ENCODE measurements at places on chromosomes 3 and 15.

DNA sequence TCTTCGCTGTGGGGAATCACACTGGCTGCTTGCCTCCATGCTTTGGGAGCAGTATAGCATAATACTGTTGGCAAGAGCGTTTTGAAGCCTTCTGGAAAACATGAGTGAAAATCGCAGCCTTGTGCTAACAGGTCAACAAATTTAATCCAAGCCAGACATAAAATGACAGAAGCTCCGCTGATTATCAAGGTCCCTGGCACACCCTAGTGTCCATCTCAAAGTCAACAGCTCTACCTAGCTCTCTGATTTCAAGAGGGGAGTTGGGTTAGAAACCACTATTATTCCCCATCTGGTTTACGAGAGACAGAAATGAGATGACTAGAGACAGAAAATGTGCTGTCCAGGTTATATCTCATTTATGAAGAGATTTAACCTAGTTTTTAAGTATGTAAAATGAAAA lies 73.6 kb upstream of the MDFIC2 start:
- no peak for DNase-seq

- DNase-seq, result peak; percentile 81
These were observed 292.0 kb upstream of the SLCO3A1 start for GRCh38 chr15:91561371-91562100.

DNA sequence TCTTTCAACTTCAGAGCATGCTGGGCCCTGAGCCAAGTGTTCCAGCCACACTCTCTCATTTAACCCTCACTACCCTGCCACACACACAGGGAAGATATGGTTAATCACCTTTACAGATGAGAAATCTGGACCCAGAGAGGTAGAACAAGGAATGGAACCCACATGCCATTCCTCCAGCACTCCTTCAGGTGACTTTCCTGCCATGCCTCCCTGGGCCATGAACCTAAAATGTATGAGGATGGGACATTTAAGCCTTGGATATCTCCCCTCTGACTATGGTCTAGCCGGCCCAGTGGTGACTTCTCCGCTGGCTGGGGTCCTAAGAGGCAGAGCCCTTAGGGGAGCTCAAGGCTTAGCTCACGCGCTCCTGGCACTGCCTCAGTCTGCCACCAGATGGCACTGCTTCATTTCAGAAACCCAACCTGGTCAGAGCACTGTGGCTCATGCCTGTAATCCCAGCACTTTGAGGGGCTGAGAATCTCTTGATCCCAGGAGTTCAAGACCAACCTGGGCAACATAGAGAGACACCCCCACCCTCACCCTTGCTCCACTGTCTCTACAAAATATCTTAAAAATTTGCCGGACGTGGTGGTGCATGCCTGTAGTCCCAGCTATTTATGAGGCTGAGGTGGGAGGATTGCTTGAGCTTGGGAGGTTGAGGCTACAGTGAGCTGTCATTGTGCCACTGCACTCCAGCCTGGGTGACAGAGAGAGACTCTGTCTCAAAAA lies 2.2 kb upstream of the DCAF1 start:
- peak; percentile 42 for DNase-seq

DNA sequence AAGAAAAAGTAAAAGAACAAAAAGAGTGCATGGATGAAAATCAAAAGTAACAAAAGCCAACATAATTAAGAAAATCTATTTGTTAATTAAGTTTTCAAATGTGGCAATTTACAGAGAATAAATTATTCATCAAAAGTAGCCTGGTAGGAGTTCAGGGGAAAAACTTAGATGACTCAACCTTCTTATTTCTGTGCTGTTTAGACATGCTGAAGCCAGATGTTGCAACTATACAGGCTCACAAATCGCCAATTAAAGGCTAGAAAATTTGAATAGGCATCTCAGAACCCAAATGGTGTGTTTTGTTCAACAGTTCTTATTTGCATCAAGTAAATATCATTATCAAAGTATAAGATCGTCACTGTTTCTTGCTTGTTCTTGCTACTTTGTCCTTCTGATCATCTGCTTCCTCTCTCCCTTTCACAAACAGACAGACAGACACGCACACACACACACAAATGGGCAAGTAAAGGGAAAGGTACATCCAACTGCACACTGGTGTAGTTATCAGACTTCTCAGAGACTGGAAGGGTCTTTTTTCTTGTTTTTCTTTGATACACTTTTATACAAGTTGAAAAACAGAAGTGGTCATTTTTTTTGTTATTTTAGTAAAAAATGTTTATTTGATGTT lies 572.2 kb downstream of the MECOM start:
- DNase-seq, result peak; percentile 59

GRCh38 chr15:23035964-23036566 lies 3.3 kb downstream of the TUBGCP5 start:
- DNase-seq, result peak; percentile 60

DNA sequence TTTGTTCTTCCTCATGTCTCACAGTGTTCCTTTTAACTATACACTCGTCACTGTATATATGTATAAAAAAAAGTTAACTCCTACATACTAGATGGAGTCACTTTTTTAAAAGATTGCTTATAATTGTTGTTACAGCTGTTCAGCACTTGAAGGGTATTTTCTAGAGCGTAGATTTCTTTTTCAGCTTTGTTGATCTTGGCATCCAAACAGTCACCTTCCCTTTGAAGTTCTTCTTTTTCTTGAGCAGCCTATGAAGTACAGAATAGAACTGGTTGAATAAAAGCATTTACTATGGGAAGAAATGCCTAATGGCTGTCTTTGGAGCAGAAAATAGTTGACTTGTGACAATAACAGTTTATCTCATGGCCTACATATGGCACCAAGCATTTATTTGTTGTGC lies 17.8 kb downstream of the TTC14 start:
- no peak for DNase-seq

GRCh38 chr15:89932880-89933279 lies 20.1 kb upstream of the ARPIN start:
- DNase-seq, result no peak

DNA sequence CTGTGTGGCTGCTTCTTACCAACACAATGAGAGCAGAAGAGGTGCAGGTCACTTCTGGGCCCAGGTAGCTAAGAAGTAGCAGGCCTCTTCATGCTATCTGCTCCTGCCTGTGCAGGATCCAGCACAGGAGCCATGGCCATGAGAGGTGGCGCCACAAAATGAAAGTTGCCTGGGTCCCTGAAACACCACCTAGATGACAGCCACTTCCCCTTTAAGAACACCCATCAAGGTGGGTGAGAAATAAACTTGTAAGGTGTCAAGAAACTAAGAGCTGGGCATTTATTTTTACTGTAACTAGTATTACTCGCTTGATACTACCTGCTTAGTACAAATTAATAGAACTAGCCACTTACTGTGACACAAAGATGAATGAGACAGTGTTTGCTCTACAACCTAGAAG lies 484.6 kb upstream of the TBL1XR1 start:
- no peak for DNase-seq

GRCh38 chr3:48347500-48347899 lies 14.0 kb upstream of the SPINK8 start:
- DNase-seq, result no peak

DNA sequence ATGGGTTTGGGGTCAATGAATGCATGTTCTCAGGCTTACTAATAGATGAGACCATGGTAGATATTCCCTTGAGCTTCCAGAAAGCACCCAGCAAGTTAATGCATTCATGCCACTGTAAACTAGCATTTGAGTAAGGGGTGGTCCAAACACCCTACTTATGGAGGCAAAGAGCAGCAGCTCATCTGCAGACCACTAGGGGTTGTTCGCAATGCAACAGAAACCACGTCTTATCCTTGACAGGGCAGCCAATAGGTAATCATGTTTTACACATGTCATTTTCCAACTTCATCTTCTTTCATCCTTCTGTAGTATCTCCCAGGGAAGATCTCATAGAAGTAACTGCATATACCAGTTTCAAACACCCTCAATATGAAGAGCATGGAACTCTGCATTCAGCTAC lies 330.2 kb downstream of the RORA start:
- DNase-seq, result no peak

DNA sequence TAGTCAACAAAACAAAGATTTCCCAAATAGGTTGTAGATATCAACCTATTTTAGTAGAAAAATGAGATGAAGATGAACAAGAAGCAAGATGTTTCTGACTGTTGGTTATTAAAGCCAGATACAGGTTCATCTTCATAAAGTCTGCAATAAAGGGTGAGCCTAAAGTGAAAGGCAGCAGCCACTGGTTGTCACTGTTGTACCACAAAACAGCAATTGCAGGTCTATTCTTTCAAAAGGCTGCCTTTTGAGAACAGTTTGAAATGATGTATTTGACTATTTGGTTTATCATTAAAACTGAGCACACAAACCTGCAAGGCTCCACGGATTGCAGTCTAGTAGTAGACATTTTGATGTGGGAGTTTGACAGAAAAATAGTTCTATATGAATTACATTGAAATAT lies 543.4 kb downstream of the GBE1 start:
- no peak for DNase-seq

GRCh38 chr15:89303986-89304385 lies 30.6 kb downstream of the POLG start:
- no peak for DNase-seq

GRCh38 chr15:34160735-34161134 lies 49.2 kb downstream of the KATNBL1 start:
- DNase-seq, result no peak

DNA sequence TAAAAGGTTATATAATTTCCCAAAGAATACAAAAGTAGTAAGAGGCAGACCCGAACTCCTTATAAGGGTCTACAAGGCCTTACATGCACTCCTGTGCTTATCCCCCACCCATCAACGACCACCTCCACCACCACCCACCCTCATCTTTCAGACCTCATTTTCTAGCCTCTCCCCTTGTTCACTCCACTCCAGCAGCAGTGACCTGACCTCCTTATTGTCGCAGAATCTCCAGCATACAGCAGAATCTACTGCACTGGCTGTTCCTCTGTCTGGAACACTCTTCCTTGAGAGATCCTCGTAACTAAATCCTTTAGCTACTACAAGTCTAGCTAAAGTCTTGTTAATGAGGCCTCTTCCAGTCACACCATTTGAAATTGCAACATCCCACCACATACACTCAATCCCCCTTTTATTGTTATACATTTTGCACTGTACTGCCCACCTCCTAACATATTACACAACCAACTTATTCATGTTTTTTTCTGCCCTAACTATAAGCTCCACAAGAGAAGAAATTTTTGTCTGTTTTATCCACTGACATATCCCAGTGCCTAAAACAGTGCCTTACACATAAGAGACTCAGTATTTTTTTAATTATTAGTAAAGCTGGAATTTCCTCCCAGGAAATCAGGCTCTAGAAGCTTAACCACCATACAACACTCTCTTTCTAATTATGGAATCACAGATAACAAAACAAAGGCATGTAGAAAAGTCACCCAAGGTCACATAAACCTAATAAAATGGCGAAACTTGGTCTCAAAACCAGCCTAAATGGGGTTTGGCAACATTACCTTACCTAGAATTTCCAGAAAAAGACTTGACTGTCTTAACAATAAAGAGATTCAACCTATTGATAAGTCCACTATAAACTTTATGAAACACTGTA lies 40.2 kb downstream of the ZNF148 start:
- DNase-seq, result no peak

- no peak for DNase-seq
These were observed 425.3 kb upstream of the TGFBR2 start for GRCh38 chr3:30181178-30181465.

DNA sequence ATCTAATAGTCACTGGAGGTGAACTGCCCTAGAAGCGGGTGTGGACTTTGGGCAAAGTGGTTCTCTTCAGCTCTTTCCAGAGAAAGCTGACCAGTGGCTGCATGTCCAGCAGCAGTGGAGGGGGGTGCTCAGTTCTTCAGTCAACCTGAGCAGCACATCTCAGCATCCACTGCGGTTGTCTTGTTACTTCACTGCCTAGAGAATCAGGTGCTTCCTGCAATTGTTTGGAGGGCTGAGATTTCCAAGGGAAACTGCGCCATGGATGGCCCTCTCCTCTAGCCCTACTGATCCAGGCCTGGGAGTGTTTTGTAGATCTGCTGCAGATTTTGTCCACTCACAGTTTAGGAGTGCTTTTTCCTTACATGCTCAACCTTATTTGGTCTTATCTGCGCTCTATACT lies 65.6 kb upstream of the CFAP161 start:
- no peak for DNase-seq

DNA sequence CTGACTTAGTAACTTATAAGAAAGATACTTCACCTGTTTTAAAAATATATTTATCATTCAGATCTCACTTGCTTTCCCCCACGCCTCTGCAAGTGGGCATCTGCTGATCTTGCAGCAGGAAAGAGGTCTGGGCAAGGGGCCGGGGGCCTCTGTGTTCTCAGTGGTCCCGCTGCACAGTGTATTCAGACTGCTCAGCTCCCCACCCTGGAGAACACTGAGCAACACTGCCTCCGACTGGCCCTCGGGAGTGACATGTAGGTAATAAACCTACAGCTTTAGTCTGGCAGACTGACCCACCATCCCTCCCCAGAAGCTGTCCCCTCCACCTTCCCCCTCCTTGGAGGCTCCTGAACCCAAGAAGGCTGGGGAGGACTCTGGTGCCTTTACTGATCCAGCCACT lies 43.8 kb downstream of the GABRB3 start:
- no peak for DNase-seq

GRCh38 chr3:174216946-174217718 lies 642.0 kb upstream of the NAALADL2 start:
- no peak for DNase-seq

DNA sequence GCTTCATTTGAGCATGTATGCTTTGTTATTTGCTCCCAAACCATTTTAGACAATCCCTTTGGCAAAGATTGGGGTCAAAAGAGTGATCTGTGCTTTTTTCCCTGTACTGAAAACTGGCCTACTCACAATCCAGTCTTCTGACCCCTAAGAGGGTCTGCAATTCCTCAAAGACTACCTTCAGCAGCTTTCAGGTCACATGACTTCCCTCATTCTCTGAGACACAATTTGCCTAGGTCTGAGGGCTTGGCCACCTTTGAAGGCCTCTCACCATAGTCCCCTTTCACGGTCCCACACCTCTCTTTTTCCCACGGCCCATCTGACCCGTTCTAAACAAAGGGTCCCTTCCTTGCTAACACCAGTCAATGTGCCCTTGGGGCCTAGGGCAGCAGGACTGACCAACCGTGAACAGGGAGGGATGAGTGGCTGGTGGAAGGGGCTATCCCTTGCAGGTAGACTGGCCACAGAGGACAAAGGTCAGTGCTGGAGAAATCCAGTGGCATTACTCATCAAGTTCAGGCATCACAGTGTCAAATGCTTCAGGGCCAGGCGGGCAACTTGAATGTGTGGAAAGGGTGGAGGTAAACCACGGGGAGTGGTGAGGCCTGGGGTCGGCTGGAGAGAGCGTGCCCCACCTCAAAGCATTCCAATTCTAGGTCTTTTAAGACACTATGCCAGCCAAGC lies 10.8 kb downstream of the RASL12 start:
- peak; percentile 25 for DNase-seq

GRCh38 chr3:15795651-15796308 lies 2.0 kb downstream of the ANKRD28 start:
- no peak for DNase-seq

Data from RWPE1 (cell line).